Adipocyte (in vitro differentiated cells): ENCODE measurements at places on chromosomes 12 and 14.
A peak's percentile ranks its signal among the peaks of the same experiment; 100 is the strongest.

DNA sequence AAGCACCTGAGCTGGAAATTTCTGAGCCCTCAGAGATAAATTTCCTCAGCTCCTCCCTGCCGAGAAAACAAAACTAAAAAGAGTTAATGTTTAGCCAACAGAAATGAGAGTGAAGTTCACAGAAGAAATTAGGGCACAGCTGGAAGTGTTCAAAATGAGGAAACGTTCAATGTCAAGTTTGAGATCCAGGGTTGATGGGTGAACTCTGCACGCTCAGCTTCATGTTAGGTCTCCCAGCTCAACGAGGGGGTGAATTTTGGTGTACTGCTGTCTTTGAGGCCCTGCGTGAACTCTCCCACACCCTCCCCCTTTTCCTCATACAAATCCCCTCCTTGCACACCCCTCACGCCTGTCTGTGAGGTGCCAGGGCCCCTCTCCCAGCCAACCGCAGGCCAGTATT is 13.3 kb upstream of the OAS3 start:
- no peak for DNase-seq

- peak; percentile 94 for DNase-seq
These were observed 457.7 kb upstream of the TMEM132C start for GRCh38 chr12:127809275-127809674.

GRCh38 chr14:77868552-77869285 is 68.8 kb downstream of the ADCK1 start:
- DNase-seq = no peak

DNA sequence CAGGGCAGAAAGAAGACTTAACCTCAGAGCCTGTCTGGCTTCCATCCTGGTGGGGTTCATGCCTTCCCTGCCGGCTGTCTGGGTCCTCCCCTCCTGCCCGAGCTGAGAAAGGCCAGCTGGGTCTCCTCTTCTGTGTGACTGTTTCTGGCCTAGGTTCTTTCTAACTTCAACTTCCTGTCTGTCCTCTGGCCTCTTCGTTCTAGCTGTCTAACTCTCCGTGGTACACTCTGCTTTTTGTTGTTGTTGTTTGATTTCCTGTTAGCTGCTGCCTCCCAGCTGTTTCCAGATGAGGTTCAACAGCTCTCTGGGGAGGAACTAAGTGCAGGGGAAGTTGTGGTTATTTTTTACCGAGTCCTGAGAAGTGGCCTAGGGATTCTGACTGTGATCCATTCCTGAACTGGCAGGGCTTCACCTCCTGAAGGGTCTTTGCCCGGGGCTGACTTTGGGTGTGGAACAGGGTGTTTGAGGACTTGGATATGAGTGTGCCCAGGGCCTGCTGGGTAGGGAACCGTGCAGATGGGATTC is 3.2 kb downstream of the MLXIP start:
- peak; percentile 62 for DNase-seq

- no peak for DNase-seq
These were observed 31.1 kb downstream of the IRF2BPL start for GRCh38 chr14:76997257-76997970.

GRCh38 chr14:54138024-54138353 is 181.4 kb upstream of the BMP4 start:
- no peak for DNase-seq

DNA sequence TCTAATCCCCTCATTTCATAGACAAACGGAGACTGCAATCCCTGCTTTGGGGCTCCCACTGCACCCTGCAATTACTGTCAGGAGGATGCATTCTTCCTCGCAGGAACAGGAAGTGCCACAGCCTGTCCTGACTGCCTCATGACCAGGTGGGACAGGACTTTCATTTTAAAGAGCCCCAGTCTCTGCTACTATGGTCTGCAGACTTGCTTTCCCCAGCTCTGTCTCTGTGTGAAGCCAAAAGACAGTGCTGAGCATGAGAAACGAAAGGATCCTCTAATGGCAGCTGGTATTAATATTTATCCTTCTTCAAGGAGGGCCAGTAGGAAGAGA is 60.0 kb upstream of the PNMA1 start:
- DNase-seq = no peak

GRCh38 chr12:34600592-34601462 is 578.5 kb downstream of the ALG10 start:
- DNase-seq = no peak

GRCh38 chr14:51978681-51979085 is 10.7 kb upstream of the RTRAF start:
- no peak for DNase-seq

GRCh38 chr12:113470871-113471618 is 626 bp downstream of the LHX5 start:
- DNase-seq = no peak

GRCh38 chr12:68440068-68440581 is 108.0 kb upstream of the MDM1 start:
- peak; percentile 61 for DNase-seq

DNA sequence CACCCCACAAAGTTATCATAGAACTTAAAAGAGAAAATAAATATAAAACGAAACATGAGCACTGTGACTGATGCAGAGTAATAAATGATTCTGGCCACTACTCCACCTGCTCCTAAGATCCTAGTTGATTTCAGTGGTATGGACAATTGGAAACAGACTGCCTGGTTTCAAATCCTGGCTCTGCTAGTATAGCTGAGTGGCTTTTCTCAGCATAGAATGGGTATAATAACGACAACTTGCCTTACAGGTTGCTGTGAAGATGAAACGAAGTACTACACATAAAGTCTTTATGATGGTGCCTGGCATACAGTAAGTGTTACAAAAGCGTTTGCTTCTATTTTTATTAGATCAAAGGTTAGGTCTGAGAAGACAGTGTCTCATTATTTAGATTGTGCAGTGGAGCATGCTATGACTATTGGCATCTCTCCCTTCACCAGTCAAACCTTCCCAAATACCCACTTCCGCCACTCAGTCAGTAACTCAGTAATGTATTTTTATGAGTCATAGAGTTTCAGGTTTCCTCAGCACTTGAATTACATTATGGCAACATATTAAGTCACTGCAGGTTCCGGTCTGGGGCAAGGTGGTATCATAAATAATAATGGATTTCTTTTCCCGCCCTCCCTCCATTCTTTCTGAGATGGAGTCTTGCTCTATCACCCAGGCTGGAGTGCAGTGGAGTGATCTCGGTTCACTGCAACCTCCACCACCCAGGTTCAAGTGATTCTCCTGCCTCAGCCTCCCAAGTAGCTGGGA is 29.7 kb upstream of the NR2C1 start:
- peak; percentile 86 for DNase-seq

GRCh38 chr12:96356831-96357230 is 43.4 kb downstream of the CDK17 start:
- DNase-seq = no peak

- no peak for DNase-seq
These were observed 133.8 kb upstream of the CPM start for GRCh38 chr12:69066492-69067373.

GRCh38 chr12:110007881-110008280 is 8.7 kb downstream of the ANKRD13A start:
- DNase-seq = no peak

DNA sequence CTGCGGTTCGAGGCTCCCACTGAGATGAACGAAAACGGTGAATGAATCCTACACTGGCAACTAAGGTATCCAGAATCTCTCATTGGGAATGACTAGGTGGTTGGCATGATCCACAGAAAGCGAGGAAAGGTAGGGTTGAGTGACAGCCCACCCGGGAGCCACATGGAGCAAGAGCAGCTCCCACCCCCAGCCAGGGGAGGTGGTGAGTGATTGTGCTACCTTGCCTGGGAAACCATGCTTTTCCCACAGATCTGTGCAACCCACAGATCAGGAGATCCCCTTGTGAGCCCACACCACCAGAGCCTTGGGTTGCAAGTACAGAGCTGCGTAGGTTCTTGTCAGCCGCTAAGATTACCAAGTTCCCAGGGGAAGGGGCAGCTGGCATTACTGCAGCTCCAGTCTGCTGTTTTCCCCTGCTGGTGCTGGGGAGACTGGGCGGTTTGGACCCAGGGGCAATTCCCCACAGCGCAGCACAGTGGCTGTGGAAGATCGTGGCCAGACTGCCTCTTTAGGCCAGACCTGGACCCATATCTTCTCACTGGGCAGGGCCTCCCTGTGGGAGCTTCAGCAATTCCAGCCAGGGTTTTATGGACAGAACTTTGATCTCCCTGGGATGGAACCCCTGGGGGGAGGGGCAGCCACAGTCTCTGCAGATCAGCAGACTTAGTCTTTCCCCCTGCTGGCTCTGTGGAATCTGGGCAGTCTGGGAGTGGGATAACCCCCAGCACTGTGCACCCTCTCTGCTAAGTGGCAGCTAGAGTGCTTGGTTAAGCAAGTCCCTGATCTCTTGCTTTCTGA is 44.6 kb upstream of the PPP4R3A start:
- no peak for DNase-seq
